ENCODE measurements at places on chromosomes 13 and 19.

GRCh38 chr13:43191546-43191945 lies 168.2 kb downstream of the DNAJC15 start:
- DNase-seq = no peak

DNA sequence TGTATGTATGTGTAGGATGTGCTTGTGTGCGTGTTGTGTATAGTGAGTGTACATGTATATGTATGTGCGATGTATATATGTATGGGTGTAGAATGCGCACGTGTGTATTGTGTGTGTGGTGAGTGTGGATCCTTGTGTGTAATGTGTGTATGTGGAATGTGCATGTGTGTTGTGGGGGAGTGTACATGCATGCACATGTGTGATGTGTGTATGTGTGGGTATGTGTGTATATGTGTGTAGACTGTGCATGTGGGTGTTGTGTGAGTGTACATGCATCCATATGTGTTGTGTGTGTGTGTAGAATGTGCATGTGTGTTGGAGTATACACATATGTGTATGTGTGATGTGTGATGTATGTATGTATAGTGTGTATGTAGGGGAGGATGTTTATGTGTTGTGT lies 18.0 kb upstream of the SPACA7 start:
- no peak for DNase-seq

- no peak for DNase-seq
These were observed 24.2 kb upstream of the GRWD1 start for GRCh38 chr19:48421548-48421947.

DNA sequence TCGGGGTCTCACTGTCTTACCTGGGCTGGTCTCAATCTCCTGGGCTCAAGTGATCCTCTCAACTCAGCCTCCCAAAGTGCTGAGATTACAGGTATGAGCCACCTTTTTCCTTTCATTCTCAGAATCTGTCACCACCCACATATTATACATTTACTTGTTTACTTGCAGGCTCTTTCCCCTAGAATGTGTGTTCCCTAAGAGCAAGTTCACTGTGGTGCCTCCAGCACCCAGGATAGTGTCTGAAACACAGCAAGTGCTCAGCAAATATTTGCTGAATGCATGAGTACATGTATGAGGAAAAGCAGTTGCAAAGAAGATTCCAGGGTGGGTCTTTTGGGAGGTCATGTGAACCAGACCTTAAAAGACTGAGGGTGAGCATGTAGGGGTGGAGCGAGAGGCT lies 96.8 kb downstream of the RGCC start:
- no peak for DNase-seq

GRCh38 chr19:32914879-32915660 lies 45.5 kb upstream of the SLC7A9 start:
- DNase-seq = no peak

DNA sequence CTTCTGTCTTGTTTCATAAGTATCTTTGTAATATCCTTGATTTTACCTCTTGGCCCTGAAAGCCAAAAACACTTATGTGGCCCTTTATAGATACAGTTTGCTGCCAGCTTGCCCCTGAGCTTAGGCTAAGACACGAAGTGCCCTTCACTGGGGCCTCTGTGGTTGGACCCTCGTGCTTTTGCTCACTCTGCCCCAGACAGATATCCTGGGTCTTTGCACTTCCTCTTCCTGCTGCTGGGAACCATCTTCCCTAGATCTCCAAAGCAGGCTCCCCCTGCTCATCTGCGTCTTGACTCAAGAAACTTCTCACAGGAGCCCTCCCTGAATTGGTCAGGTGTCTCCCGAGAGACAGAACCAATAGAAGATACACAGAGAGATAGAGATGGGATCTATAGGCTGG lies 2.0 kb upstream of the TNFSF14 start:
- no peak for DNase-seq

DNA sequence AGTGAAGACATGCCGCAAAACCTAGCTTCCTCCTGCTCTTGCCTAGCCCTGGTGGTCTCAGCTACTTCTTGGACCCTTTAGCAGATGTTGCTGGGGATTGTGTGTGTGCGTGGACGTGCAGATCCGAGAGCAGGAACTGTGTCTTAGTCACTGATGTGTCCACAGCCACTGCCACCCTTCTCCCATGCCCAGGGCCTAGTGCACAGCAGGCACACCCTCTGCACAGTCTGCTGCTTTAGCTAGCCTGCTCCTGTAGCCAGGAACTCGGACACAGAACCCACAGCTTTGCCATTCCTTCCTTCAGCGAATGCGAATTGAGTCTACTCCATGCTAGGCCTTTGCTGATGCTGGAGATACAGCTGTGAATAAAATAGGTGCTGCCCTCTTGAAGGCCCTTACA lies 2.3 kb downstream of the CLPTM1 start:
- no peak for DNase-seq

DNA sequence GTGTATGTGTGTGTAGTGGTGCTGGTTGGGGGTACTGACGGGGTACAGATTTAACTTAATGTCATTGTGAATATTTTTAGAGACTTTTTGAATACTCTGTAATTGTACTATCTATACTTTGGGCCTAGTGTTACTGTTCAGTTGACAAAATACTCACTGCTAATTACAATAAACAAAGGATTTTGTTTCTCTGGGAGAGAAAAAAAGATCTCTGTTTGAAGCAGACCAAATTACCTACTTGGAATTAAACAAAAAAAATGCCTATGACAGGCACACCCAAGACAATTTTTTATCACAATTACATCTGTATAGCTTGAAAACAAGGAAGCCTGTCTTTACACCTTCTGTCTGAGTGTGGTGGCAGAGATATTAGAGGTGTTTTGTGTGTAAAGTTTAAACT lies 45.1 kb downstream of the OLFM4 start:
- no peak for DNase-seq

DNA sequence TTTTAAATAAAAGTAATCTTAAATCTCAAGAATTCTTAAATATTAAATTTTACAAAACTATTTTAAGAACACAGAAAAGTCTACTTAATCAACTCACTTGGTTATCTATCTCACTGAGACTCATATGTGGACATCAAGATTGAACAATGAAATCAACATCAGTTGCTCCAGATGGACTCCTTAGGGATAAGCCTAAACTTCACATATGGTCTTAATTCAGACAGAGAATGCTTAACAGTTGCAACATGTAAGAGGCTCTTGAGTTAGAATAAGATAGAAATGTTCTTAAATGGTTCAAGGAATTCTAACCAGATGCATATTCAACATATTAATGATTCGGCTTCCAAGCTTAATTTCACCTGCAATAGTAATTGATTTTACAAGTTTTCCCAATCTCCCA lies 1730.9 kb downstream of the PCDH9 start:
- no peak for DNase-seq

GRCh38 chr13:27952876-27953675 lies 16.0 kb downstream of the CDX2 start:
- DNase-seq = no peak

- no peak for DNase-seq
These were observed 21.1 kb downstream of the ARL11 start for GRCh38 chr13:49649244-49649962.

DNA sequence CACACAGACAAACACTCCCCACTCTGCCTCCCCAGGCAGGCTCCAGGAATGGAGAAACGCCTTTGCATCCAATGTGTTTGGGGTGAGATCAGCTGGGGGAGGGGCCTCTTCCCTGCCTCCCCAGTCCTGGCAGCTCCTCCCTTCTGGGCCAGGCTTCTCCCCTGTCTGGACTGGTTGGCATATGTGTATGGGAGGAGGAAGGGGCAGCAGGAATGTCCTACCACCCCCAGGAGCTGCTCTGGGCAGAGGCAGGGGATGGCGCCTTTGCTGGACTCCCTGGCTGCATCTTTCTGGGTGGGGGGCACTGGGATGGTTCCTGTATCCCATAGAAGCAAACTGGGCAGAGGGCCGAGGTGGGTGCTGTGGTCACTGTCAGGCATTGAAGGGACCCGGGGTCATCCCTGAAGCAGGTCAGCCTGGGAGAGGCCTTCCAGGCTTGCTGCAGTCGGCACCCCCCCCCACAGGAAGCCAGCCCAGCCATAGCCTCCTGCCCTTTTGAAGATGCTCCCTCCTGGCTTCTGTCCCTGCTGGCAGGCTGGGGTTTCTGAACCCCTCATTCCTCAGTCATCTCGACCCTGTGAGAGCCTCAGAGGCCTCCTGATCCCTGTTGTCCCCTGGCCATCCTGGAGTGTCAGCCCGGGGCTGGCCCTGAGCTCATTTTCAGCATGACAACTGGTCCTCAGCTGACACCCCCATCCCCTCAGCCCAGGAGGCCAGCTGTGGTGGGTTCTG lies 21.2 kb upstream of the SLC7A10 start:
- DNase-seq = no peak

- no peak for DNase-seq
These were observed 71.7 kb downstream of the POSTN start for GRCh38 chr13:37526710-37527473.

GRCh38 chr13:101429733-101430132 lies 13.4 kb upstream of the NALCN start:
- no peak for DNase-seq

GRCh38 chr19:7848779-7849457 lies 18.9 kb downstream of the EVI5L start:
- no peak for DNase-seq

DNA sequence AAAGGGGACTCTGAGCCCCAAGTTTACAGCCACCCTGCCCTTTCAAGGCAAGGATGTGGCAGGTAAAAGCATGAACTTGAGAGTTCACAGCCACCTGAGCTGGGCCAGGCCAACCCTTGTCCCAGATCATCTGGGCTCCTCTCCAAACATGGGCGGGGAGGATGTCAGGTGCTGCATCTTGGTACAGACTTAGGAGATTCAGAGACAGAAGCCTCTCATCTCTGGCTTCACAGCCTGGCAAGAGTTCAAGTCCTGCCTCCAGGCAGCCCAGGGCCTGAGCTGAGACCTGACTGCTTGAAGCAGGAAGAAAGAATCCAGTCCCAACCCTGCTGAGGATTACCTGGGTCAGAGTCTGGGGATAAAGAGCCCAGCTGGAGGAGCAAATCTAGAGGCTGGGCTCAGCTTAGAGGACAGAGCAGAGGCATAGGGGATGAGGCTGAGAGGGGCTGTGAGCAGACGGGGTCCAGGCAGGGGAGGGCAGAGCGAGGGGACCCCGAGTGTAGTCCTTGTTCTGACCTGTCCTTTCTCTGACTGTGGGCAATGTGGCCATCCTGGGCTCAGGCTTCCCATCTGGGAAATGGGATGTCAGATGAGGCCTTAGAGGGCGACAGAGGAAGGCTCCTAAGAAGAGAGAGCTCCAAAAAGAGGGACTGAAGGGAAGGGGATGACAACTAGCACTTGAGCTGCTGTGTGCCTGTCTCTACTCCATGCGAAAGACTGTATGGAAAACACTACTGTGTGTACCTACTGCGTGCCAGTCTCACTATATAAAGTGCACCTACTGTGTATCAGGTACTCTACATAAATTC lies 6.6 kb upstream of the OR10H5 start:
- DNase-seq = no peak

DNA sequence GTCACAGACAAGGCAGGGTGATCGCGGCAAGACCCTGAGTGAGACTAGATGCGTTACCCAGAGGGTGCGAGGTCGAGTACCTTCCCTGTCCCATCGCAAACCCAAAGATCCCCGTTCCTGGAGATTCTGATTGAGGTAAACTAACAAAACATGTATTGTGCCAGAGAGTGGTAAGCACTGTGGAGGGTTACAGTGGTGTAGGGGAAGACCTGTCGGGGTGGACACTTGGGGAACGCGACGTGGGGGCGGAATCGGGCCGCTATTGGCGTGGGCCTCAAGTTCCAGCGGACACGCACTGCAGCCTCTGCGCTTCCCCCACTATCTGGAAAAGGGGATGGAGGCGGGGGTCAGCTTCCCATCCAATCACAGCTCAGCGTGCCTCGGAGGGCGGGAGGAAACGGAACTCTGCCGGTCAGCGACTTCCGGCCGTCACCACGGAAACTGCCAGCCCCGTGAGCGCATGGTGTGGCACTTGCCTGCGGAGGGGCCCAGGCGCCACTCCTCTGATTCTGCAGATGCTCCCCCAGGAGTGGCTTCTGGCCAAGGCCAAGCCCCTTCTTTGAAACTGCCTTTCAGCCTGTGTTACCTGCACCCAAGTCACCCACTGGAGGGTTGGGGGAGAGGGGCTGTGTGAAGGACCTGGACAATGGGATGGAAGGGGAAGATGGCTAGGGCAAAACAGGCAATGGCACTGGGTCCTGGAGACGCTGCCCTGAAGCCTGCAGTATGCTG lies 1.0 kb upstream of the UBE2M start:
- DNase-seq = no peak

DNA sequence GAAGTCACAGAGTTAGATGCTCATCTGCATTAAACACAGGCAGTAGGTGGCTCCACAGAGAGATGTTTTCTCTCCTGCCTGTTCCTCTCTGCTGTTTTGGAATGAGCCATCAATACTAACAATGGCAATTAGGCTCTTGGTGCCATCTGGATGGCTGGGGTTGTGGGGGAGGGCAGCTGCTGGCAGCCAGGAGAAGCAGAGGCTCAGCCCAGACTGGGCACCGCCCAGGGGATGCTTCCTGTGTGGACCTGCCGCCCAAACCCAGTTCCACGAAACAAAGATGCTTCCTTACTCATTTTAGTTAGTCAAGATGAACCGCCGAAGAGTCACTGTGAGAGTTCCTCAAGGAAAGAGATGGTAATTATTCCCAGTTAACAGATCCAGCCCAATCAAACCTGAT lies 50.8 kb upstream of the PCDH8 start:
- no peak for DNase-seq

- no peak for DNase-seq
These were observed 93.6 kb downstream of the KL start for GRCh38 chr13:33109801-33110200.

DNA sequence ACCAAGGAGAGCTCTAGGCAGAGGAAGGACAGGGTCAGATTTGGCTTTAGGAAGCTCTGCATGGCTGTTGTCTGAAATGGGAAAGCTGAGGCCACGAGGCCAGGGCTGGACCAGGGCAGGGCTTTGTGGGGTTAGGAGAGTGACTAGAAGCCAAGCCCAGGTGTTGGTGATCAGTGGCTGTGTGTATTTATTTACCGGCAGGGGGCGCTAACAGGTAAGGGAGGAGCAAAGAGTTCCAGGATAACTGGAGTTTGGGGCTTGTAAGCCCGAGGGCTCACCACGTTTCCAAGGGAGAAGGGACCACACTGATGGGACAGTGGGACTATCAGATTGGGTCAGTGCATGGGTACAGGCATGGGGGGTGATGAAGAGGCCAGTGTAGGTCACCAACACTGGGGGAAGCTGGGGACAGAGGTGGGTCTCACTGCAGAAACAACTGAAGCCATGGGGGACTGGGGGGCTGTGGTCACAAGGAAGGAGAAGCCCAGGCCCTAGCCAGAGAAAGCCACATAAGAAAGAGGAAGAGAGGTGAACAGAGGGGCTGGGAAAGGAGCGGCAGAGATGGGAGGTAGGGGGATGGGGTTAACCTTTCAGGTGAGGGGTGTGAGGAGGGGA lies 3.9 kb downstream of the TMEM147 start:
- peak; percentile 19 for DNase-seq
